Myometrial cell (primary cell): ENCODE measurements at places on chromosomes 7 and 10. TPM values are rescaled to one million over a fixed set of nuclear protein-coding genes. Genes with fewer than 3 reads are reported as not detected.

Gene CPA2
- total RNA-seq, result 0.89 TPM in 1 of 2 replicates, not detected in the other

Gene TEX47
- total RNA-seq, result not detected in 2 replicates

Gene SORCS1
- not detected in 2 replicates for total RNA-seq

Gene CRPPA
- total RNA-seq, result 0.89 and 1.2 TPM in 2 replicates

Gene NPTX2
- total RNA-seq, result not detected in 2 replicates

Gene NME8
- not detected in 2 replicates for total RNA-seq

Gene SEC61G
- total RNA-seq, result 943 and 1,607 TPM in 2 replicates

Gene CYP3A5
- total RNA-seq, result 0.89 and 3.2 TPM in 2 replicates

Gene EBF3
- total RNA-seq, result under 0.01 TPM in 1 of 2 replicates, not detected in the other

Gene TMEM176B
- total RNA-seq, result 0.35 and 0.58 TPM in 2 replicates

Gene DNAJB12
- total RNA-seq, result 47.1 and 63.4 TPM in 2 replicates

Gene HOGA1
- total RNA-seq, result under 0.01 and 2.1 TPM in 2 replicates

Gene UNC5B
- 18.8 and 21.3 TPM in 2 replicates for total RNA-seq
